ENCODE measurements at places on chromosomes 6 and 20. TPM values are rescaled to one million over a fixed set of nuclear protein-coding genes. Genes with fewer than 3 reads are reported as not detected.

The CLPSL1 gene
- not detected for total RNA-seq

The TFAP2D gene
- not detected for total RNA-seq

The JPH2 gene
- 9.7 TPM for total RNA-seq

The VSX1 gene
- total RNA-seq, result not detected

The SPATS1 gene
- not detected for total RNA-seq

The ESR1 gene
- total RNA-seq, result not detected

DNA sequence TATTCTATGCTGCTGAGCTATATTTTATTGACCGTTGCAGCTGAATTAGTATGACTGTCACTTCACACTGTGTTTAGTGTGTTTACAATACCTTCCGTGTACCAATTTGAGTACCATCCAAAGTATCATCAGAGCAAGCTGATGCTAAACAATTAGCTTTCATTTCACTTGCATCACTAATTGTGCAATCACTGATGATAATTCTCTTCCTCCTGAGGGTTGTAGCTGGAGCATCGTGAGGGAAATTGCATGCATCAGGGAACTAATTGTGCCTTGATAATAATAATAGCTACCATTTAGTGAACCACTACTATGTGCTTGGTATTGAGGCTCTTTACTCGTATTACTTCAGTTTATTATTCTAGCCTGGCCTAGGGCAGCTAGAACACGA, 384.8 kb upstream of the SOX4 start:
- DNase-seq, result no peak

GRCh38 chr20:11891077-11891775, 26.5 kb upstream of the BTBD3 start:
- DNase-seq, result peak; percentile 78

DNA sequence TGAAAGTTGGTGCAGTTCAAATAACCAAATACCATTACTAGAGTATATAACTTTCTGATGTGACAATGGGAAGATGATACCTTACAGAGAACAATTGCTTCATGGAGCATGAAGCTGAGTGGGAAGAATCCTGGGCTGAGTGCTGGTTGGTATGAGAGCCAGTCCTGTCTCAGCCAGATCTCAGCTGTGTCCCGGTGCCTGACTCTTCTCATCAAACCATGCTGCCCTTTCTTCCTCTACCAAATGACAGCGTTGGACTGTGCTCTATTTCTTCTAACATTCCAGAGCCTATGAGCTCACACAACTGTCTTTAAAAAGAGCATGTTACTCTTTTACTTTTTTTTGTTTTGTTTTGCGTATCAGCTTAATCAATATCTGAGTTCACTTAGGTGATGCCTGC, 27.5 kb upstream of the PBOV1 start:
- DNase-seq, result no peak

DNA sequence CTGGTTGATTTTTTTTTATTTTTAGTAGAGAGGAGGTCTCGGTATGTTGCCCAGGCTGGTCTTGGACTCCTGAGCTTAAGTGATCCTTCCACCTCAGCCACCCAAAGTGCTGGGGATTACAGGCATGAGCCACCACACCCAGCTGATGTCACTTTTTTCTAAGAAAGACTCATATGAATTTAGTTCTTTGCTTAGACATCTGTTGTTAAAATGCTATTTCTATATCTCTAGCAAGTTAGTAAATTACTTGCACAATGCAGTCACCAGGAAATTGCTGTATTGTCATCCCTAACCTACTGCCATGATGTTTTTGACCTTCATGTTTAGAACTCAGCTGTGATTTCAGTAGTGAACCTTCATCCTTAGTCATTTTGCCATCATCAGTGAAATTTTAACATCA, 5.7 kb downstream of the KDM1B start:
- peak; percentile 65 for DNase-seq

GRCh38 chr6:168956141-168956838, 297.4 kb downstream of the THBS2 start:
- peak; percentile 54 for DNase-seq

DNA sequence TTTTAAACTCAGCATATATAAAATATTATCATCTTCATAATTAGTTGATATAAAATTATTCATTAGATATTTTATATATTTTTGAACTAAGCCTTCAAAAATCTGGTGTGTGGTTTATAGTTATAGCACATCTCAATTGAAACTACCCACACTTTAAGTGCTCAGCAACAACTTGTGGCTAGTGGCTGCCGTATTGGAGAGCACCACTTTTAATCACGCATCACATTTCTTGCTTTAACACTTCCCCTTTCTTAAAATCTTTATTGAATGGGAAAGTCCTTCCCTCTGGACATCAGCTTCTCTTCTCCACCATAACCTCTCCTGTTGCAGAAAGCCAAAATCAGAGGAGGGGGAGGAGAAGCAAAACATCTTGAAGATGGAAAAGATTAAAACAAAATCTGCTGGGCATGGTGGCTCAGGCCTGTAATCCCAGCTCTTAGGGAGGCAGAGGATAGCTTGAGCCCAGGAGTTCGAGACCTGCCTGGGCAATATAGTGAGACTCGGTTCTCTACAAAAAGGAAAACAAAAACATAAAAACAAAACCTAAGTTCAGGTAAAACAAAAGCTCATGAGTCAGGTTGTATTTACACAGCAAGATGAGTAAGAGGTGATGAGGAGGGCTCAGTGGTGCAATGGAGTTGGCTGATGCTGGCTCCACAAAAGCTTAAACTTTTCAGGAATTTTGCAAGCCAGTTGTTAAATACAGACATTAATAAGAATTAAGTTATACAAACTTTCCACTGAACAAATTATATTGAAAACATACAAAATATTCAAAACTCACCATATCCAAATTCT, 237.0 kb upstream of the SUPT3H start:
- DNase-seq, result peak; percentile 58

DNA sequence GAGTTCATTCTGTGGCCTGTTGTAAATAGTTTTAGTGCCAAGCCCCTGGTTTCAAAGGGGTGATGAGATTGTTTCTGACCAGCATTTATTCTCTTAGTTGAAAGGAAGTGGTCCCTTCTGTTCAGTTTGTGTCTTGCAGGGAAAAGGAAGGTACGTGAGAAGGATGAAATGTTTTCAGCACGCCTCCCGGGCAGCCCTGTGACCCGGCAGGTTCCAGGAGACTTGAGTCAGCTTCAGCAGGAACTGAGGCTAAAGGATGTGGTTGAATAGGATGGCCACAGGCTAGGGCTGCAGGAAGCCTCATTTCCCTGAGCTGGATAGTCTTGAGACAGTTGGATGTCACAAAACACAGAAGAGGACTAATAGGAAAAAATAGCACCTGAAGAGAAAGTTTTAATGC, 132.4 kb upstream of the SYNDIG1 start:
- DNase-seq, result peak; percentile 27

DNA sequence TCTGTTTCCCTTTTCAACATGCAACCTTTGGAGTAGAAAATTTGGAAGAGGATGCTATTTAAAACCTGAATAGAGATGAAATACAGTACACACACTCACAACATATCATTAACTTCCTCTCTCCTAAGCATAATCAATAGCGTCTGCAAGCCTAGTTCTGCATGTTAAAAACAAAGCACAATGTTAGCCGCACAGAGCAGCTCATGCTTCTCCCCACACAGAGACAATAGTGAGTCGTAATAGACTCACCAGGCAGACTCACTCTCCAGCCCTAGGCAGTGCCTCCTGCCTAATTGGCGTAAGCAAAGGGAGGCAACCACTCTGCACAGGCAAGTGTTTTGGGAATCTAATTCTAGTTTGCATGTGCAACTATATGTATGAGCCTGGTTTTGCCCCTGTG, 45.8 kb upstream of the ARID1B start:
- peak; percentile 83 for DNase-seq
